Activated CD4-positive, alpha-beta T cell treated with anti-CD3 and anti-CD28 coated beads for 24 hours (primary cell): ENCODE measurements at places on chromosomes 2 and 18.

GRCh38 chr2:48719480-48720177 is 35.9 kb downstream of the LHCGR start:
- DNase-seq = no peak

DNA sequence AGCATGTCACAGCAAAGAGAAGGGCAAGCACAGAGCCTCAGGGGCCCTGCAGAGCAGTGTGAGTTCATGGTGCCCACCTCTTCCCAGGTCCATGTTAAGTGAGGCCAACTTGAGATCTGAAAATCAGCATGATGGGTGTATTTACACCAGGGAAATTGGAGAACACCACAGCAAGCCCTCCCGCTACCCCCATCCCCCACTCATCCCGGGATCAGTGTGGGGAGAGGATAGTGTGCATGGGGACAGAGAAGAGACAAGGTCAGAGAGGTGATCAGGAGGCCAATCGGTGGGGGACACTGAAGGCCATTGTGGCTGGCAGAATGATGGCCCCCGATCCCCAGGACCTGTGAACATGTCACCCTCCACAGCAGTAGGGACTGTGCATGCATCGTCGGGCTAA is 54.7 kb downstream of the PTGR3 start:
- DNase-seq = no peak

DNA sequence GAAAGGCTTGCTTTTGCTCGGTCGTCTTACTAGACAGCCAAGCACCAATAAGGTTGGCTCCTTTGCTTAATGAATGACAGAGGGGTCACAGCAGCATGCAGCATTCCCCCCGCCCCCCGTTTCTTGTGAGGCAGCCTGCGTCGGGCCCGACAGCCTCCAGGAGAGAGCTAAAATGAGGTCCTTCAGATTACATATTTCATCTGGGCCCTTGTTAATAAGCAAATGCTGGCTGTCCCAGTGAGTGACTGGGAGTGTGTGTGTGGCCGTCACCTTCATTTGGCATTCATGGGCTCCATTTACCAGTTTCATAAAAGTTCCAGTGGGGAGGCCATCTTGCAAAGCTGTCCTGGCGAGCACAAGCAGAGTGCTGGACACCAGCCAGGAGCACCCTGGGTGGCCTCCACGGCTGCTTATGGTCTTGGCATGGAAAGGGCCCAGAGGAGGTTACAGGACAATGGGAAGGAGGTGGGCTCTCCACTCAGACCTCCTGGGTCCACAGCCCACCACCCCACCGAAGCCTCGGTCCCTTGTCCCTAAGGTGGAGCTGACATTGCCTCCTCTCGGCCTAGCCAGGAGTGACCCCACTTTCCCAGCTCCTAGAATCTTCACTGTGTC is 37.2 kb downstream of the ODC1 start:
- DNase-seq = no peak

DNA sequence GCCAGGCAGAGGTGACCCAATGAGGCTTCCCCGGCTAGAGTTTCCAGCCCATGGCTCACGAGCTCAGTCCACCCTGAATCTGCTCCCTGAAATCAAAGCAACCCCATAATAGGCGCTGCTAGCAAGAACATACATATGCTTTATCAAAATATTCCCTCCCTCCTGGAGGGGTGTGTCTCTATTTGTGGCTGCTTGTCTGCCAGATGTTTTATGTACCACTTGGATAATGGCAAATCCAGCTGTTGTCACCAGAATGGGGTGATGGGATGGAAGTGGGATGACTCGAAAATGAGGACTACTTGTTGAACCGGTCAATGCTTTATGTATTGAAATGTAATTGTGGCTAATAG is 152.0 kb downstream of the GALNT14 start:
- no peak for DNase-seq

DNA sequence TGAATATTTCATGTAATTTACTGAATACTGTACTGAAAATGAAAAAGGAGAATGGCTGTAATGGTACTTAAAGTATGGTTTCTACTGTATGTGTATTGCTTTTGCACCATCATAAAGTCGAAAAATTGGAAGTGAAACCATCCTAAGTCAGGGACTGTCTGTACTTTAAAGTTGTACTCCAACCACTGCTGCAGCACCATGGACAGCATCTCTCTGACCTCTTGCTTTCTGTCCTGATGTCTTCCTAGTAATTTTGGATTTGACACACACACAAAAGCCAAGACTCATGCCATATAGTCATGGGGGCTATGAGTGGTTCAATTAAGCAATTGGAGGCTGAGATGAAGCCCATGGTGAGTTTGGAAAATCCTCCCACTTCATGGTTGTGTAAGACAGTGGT is 256.3 kb upstream of the PKDCC start:
- DNase-seq = no peak

GRCh38 chr18:11163665-11164064 is 14.3 kb upstream of the PIEZO2 start:
- no peak for DNase-seq
